ENCODE measurements at places on chromosomes 16 and 17.

GRCh38 chr16:979859-980594 is 1.5 kb upstream of the SOX8 start:
- no peak for DNase-seq

GRCh38 chr17:20997711-20998570 is 44.9 kb downstream of the USP22 start:
- DNase-seq: no peak

- DNase-seq: no peak
Measured at GRCh38 chr17:48596735-48597527, 3.4 kb upstream of the HOXB5 start.

DNA sequence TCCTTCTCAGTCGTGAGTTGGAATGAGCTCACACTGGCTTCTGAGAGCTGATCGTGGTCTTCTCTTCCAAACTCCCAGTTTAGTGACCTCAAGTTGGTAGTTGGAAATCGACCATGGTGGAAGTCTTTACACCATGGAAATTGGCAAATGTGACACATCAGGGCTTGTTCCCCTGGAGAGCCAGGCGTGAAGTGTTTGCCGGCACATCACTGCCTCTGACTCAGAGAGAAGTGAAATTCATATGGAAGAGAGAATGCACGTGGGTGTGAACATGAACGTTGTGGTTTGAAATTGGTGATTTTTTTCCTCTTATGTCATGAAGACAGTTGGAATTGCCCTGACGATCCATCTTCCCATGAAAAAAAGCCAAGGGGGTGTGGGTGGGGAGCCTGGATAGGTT is 47.4 kb downstream of the AXIN2 start:
- peak; percentile 12 for DNase-seq

DNA sequence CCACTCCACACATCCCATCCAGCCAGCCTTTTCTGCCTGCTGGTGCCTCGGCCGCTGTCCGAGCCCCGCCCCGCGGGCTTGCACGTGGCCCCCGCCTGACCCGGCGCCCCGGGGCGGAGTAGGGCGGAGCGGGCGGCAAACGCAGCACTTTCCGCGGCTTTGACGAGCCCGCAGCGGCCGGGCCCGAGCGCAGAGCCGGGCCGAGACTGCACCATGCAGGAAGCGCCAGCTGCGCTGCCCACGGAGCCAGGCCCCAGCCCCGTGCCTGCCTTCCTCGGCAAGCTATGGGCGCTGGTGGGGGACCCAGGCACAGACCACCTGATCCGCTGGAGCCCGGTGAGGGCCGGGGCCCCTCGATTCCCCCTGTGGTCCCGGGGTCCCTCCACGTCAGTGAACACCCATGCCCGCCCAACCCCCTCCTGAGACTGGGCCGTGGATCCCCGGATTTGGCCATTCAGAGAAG is at the start of gene HSF4:
TSS of gene HSF4 (plus strand) at position 147 of the 463 bp plus-strand sequence. CDS start at position 214, 67 bp downstream.
- no peak for DNase-seq

DNA sequence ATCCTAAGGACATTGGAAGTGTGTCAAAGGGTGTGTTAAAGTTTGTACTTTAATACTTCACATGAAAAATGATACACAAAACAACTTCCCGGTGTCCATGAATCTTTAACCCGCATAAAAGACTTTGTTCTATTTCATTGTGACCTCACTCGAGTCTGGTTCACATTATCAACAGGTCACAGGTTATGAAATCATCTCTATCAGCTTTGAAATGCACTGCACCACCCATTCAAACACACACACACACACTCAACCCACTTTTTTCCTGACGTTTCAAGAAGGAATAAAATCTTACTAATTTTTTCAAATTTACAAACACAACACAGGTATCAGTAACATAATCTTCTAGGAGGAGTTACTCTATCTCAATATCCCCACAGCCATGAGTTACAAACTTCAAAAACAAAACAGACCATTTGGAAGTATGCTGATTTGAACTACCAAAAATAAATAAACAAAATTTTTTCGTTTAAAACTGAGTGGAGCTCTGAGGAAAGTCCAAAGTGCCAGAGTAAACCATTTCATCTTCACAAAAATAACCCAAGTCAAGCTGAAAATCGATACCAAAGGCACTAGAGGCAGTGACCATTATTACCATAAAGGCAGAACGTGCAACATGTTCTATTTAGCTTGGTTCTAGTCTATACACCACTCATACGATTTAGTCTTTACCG is 2.7 kb downstream of the ACOX1 start:
- DNase-seq: no peak

DNA sequence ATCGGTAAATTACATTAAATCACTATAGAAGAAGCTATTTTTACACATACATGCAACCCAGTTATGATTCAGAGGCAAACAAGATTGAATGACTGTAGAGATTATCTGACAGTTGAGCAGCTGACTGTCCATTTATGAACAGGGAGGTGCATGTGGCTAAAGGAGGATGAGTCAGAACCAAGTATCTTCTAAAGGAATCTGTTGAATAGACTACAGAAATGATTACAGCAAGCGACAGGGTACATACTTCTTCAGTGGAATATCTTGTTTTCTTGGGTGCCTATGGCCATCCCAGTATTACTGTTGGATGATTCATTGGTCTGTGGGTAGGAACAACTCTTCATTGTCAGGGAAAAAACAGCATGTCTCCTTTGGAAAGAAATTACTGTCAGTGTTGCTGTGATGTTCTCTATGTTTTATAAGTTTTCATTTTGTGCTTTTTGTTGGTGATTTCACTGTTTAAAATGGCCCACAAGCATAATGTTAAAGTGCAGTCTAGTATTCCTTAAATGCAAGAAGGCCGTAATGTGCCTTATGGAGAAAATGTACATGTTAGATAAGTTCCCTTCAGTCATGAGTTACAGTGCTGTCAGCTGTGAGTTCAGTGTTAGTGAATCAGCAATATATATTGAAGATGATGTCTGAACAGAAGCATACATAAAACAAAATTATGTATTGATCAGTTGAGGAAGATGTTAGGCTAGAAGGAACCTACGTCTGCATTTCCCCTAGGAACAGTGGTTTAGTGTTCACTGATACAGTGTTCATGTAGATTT is 27.0 kb downstream of the CBFB start:
- DNase-seq: no peak

DNA sequence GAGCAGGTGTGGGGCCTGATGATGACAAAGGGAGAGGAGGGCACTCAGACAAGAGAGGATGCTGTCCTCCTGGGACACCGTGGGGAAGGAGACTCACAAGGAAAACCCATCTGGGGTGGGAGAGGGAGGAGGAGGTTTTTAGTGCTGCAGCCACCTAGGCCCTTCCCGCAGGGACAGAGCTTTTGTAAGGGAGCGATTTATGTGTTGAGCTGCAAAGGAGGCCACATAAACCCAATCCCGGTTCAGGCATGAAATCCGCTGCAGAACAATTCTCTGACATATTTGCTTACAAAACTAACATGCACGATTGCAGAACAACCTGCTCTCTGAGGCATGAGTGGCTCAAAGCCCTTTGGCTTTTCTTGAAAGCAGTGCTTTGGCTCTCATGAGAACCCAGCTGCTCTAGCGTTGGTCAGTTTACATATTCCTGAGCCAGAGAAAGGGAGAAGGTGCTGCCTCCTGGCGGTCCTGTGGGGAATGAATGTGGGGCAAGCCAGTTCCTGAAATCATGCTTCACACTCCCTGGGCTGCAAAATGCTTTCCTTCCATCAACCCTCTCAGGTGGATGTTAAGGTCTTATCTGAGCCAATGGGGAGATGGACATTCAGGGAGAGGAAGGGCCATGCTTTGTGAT is 122.4 kb upstream of the NLRP1 start:
- DNase-seq: peak; percentile 32

- no peak for DNase-seq
Measured at GRCh38 chr16:2771496-2772402, 5.3 kb downstream of the ELOB start.

GRCh38 chr16:27690608-27691007 is 140.7 kb downstream of the KATNIP start:
- DNase-seq: peak; percentile 12

DNA sequence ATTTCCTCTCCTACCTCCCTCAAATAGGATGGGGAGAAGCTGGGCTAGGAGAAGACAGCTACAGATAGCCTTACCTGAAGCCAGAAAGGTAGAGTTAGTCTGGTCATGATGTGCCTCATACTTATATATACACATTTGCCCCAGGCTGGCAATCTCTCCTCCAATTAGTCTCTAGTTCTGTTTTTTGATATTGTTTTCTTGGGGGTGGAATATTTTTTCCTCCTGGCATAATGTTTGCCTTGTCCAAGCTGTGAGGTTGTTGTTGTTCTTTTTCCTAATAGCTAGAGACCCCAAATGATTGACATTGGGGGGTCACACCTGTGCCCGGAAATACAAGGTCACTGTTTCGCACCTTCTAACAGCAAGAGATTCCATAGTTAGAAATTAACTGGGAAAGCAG is at the start of gene UMOD:
TSS of gene UMOD (minus strand) at position 101 of the 400 bp plus-strand sequence. CDS start 1,978 bp downstream, outside the sequence.
- DNase-seq: no peak

GRCh38 chr16:78478267-78478861 is 378.9 kb downstream of the WWOX start:
- DNase-seq: no peak

DNA sequence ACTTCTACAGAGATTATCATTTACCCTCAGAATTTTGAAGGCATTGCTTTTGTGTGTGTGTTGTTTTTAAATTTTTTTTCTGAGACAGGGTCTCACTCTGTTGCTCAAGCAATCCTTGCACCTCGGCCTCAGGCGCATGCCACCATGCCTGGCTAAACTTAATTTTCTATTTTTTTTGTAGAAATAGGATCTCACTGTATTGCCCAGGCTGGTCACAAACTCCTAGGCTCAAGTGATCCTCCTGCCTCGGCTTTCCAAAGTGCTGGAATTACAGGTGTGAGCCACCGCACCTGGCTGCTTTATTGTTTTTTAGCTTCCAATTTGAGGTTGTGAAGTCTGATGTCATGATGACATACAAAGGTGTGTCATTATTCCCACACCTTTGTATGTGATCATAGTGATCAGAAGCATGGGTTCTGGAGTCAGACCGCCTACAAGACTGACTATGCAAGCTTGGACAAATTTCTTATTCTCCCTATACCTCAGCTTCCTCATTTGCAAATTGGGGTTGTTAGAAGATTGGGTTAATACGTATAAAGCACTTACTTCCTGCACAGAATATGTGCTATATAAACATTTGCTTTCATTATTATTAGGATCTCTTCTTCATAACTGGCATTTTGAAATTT is 5.8 kb downstream of the SEPHS2 start:
- no peak for DNase-seq
